ENCODE measurements at places on chromosomes 7 and 10.
A peak's percentile ranks its signal among the peaks of the same experiment; 100 is the strongest.

DNA sequence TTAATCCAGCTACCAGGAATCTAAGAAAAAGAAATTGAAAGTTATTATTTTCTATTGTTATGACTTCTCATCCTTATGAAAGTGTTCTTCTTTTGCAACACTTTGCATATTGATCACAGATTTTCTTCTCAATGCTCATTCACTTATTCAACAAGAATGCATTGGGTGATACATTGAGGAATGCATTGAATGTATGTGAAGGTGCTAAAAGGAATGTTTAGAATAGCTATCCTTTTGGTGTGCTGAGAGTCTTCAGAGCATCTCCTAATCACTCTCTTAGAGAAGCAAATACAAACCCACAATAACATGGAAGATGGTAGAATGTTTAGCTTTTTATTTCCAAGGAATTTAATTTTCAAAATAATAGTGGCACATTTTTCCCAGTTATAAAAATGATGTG, 122.1 kb upstream of the KMT2E start:
- DNase-seq: no peak

DNA sequence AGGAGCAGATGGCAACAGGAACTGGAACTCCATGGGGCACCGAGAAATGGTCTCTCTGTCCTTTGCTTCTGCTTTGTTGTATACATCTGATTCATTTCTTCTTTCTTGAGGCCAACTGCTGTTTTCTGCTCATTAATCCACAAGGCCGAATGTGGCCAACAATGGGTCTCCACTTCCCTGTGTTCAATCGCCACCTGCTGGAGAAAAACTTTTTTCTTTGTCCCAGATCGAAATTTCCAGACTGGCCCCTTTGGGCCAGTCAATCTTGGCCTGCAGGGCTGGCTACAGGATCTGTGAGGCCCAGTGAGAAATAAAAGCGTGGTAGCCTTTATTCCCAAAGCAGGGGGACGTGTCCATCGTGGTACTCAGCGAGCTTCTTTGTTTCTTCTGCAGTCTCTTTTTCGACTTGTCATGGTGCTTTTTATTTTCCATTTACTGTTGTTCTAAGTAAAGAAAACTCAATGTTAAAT, 58.8 kb downstream of the PARP12 start:
- DNase-seq: peak; percentile 76

- DNase-seq: peak; percentile 66
Observed at GRCh38 chr10:7563368-7563767, 103.4 kb downstream of the ITIH5 start.

- no peak for DNase-seq
Observed at GRCh38 chr10:89151857-89152256, 55.3 kb downstream of the CH25H start.

- DNase-seq: peak; percentile 24
Observed at GRCh38 chr7:115047958-115048720, 126.2 kb downstream of the MDFIC start.

Measured in mesenchymal stem cell (in vitro differentiated cells and primary cell).